ENCODE measurements at places on chromosomes 7 and 10.

DNA sequence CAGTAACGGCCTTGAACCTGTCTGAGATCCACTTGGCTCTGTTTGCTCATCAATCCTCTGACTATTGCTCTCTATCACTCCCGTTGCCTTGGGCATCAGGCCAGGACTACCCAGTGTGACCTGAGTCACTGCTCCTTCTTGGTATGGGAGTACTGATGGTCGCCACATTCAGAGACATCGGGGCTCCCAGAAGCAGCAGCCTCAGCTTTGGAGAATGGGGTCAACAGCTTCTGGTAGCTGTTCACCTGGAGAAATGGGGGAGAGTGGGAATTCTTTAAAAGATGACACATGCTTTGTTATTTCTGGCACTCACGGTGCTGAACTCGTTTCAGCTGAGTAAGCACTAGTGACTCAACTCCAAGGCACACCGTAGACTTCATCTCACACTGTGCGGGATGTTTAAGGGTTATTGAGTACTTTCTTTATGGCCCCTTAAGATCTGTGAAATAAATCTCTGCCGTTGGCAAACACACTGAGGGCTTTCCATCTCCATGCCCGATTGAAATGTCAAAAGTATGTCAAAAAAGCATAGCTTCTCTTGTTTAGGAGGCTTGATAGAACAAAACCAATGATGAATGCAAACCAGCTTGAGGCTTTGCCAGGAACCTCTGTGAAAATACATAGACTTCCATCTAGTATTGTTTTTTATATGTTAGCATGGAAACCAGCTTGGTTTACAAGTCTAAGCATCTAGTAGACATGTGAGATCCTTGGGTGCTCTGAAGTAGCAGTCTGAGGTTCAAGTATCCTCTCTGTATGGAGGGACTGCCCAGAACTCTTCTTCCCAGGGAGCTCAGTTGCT is 333.1 kb downstream of the CXCL12 start:
- no peak for DNase-seq

GRCh38 chr10:58892031-58892531 is 284.4 kb upstream of the PHYHIPL start:
- DNase-seq = no peak

GRCh38 chr7:83038787-83039186 is 123.9 kb downstream of the PCLO start:
- no peak for DNase-seq

DNA sequence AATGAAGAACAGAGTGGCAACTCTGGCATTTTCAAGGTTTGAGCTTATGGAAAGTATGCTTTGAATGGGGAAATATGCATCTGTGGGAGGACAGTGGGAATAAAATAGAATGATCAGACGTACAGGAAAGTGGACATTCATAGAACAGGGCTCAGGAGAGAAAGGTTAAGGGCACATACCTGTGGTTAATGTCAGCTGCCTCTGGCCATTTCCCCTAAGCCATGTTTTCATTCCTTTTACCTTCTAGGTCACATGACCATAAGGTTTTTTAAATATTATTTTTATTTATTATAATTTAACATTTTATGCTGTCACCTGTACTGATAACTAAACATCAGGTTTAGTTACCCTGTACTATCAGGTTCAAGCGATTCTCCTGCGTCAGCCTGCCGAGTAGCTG is 52.8 kb downstream of the LRRC4 start:
- no peak for DNase-seq

GRCh38 chr7:148605350-148605749 is 14.8 kb downstream of the C7orf33 start:
- no peak for DNase-seq

- no peak for DNase-seq
Measured at GRCh38 chr7:23419845-23420244, 50.4 kb downstream of the IGF2BP3 start.

- DNase-seq = no peak
Measured at GRCh38 chr10:30046476-30046875, 12.9 kb downstream of the JCAD start.

DNA sequence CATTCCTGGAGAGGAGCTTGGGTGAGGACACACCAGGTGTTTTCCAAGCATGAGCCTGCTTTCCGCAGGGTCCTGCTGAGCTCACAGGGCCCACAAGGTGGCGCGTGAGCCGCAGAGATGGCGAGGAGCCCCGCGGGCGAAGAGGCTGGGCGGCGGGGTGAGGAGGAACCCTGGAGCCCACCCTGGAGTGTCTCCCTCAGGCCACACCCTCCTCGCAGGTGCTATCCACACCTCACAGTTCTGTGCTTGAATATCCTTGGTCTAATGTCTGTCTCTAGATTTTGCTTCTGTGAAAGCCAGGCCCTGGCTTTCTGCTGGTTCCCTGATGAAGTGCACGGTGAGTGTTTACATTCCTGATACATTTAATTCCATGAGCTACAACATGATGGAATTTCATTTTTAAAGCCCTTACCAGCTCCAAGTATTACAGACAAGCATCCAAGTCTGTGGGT is 433.6 kb downstream of the ACTR3B start:
- peak; percentile 25 for DNase-seq

DNA sequence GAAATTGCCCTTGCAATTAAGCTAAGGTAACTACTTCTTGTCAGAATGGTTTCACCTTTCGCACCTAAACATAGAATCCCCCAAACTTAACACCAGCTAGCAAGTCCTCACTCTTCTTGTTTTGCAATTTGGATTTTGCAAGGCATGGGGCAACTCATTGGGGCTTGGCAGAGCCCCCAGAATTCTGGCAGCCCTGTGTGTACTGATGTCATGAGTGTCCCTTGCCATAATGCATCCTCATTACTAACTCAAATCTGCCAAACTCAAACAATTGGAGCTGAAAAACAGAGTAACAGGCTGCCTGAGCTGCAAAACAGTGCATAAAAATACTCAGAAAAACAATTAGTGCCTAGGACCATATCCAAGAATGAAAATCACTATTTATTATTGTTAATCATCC is 7.9 kb upstream of the XPNPEP1 start:
- no peak for DNase-seq

DNA sequence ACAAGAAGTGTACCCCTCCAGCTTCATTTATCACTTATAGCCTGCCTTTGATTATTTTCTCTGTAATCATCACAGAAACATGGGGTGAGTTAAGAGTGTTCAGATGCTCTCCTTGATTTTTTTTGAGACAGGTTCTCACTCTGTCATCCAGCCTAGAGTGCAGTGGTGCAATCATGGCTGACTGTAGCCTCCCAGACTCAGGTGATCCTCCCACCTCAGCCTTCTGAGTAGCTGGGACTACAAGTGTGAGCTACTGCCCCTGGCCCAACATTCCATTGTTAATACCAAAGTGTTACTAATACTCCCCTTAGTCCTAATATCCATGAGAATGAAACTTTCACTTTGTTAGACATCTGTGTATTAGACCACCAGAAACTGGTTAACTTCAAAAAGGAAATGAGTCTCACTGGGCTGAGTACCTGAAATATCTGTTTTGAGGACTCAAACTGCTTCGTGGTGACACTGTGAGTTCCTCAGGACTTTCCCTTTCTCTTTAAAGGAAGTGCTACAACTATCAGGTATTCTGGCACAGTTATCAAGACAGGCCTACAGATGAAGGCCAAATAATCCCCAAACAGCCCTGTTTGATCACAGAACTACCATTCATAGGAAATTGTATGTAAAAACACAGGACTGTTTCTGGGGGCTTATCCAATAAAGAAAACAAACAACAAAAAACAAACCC is 20.5 kb upstream of the CFAP70 start:
- DNase-seq = no peak

- no peak for DNase-seq
Measured at GRCh38 chr10:2990764-2991163, 76.6 kb upstream of the PFKP start.

DNA sequence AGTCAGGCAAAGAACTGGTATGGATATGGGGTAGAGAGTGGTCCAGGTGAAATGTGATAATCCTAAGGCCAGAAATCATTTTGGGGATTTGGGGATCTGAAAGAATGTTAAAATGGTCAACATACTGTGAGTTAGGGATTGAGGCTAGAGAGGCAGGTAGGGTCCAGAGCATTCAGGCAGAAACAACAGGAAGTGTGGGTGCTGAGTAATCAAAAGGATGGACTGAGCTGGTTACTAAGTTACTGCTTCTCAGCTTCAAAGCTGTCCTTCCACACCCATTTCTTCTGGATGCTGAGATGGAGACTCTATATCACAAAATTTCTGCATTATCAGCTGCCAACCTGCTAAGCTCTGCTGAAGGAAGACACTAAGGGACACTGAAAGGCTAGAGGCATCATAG is 30.6 kb upstream of the PRKCQ start:
- no peak for DNase-seq

- no peak for DNase-seq
Measured at GRCh38 chr7:92621561-92622023, 31.4 kb upstream of the FAM133B start.

DNA sequence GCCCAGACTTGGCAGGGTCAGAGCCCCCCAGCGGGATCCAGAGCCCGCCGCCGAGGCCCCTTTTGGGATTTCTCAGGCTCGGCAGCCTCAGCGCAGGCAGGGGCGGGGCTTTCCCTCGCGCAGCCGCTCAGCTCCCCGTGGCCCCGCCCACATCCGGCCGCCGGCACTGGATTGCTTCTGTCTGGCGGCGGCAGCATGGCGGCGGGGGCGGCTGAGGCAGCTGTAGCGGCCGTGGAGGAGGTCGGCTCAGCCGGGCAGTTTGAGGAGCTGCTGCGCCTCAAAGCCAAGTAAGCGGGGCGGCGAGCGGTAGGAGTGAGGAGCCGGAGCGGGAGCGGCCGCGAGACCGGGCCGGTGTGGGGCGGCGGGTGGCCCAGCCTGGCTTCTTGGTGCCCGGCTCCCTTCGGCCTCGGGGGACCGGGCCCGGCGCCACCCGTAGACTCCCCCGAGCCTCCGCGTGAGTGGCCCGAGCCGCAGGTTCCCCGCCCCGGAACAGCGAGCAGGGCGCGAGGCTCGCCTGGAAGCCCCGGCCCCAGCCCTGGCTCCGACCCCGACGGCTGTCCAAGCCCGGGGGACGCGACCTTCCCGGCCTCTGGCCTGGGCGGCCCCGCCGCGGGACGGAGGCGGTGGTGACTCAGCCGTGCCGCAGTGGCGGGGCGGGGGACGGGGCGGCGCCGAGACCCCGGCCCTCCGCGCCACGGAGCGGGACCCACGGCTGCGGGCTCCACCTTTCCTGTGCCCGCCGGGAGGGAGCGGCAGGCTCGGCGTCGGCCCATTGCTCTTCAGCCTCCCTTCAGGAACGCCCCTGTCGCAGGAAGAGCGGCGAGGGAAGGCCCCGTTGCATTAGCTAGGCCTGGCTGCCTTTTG is at the start of gene GLRX3:
Gene GLRX3 (plus strand): TSS at position 166 of the 864 bp plus-strand sequence. CDS start 30 bp downstream, at position 196.
- DNase-seq = peak; percentile 41

- no peak for DNase-seq
Measured at GRCh38 chr7:114365791-114366190, 48.8 kb upstream of the FOXP2 start.

GRCh38 chr10:114195079-114195478 is 15.9 kb downstream of the TDRD1 start:
- DNase-seq = no peak

GRCh38 chr7:80941208-80941758 is 22.4 kb upstream of the SEMA3C start:
- no peak for DNase-seq

- no peak for DNase-seq
Measured at GRCh38 chr7:112481833-112482670, 1.3 kb downstream of the LSMEM1 start.

DNA sequence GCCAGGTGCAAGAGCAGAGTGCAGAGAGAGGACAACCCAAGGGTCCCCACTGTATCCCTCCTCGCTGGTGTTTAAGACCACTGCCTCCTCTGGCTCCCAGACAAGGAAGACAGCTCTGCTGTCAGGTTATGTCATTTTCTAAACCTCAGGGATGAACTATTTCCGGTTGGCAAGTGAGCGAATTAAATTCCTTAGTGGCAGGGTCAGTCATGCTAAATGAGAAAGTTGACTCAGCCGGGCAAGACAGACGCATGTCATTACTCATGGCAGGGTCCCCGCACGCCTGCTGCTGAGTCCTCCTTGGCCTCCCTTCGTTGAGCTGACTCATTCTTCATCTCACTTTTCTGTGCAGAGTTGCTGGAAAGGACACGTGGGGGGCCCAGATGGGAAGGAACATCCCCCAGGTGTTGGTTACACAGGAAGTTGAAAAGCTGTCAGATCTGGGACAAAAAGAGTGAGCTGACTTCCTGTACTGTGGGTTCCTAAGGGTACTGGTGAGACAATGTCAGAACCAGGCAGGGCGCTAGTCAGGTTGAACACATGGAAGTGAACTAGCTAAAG is 47.1 kb upstream of the UCN3 start:
- DNase-seq = no peak

GRCh38 chr7:141558544-141559183 is 7.5 kb downstream of the AGK start:
- DNase-seq = no peak

GRCh38 chr10:119284679-119285096 is 77.3 kb downstream of the GRK5 start:
- no peak for DNase-seq

- DNase-seq = no peak
Measured at GRCh38 chr10:110207805-110208613, 604 bp downstream of the MXI1 start.

- no peak for DNase-seq
Measured at GRCh38 chr10:131972474-131973071, 9.2 kb downstream of the BNIP3 start.

GRCh38 chr7:76047305-76047810 is 442 bp downstream of the STYXL1 start:
- DNase-seq = no peak

GRCh38 chr10:125023255-125023654 is 81.3 kb downstream of the ZRANB1 start:
- no peak for DNase-seq

- DNase-seq = no peak
Measured at GRCh38 chr7:16934722-16935340, 53.0 kb upstream of the AGR3 start.

- no peak for DNase-seq
Measured at GRCh38 chr10:69474742-69475432, 23.6 kb downstream of the TSPAN15 start.

DNA sequence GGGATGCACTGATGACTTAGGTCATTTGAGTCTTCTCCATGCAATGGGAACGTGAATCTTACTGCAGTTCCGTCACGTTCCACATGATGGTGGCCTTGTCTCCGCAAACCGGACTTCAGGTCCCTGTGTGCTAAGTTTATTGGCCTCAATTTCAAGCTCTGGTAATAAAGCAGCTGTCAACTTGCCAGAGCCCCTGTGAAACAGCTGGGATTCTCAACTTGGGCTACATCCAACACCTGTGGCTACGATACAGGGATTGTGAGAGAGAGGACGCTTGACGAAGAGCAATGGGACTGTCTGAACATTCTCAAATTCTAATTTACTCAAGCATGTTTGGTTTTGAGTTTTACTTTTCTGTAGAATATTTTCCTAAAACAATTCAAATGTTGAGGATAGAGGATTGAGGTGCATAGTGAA is 174.2 kb downstream of the PTN start:
- no peak for DNase-seq

DNA sequence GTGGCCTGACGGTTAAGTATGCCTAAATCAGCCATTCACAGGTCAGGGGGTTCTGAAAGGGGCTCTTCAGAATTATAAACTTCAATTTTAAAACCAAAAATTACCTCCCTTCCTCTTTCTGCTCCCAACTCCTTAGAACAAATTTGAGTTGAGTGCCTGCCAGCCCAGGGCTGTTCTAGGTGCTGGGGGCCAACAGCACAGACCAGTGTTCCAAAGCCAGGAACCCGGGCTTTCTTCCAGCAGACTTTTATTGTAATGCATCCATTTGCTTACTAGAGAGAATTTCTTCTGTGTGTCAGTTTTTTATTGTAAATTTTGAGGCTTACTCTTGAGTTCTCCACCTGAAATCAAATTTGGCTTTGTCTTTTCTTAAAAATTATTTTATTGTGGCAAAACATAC is 238.5 kb downstream of the CACNB2 start:
- no peak for DNase-seq

Data from D721Med (cell line).